NCI-H2081 treated with DMSO at 0.1 percent for 48 hours (cell line): ENCODE measurements at places on chromosomes 4 and X.

DNA sequence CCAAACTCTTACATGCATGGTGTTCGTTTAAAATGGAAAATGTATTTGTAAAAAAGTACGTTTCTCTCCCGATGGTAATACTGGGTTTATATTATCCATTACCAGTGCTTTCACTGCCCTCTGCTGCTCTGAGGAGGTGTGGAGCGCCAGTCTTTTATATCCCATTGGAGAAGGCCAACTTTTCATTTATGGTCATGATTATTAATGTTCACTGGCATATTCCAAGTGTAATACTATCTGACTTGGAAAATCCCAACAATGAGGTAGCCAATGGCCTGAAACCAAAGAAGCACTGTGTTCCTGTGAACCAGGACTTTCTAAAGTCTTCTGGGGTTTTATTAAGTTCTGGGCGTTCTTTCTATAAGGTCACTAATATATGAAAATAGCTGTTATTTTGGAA, 80.7 kb downstream of the SYNPO2 start:
- DNase-seq, result no peak

GRCh38 chr4:24980064-24980690, 50.6 kb downstream of the LGI2 start:
- DNase-seq, result no peak

DNA sequence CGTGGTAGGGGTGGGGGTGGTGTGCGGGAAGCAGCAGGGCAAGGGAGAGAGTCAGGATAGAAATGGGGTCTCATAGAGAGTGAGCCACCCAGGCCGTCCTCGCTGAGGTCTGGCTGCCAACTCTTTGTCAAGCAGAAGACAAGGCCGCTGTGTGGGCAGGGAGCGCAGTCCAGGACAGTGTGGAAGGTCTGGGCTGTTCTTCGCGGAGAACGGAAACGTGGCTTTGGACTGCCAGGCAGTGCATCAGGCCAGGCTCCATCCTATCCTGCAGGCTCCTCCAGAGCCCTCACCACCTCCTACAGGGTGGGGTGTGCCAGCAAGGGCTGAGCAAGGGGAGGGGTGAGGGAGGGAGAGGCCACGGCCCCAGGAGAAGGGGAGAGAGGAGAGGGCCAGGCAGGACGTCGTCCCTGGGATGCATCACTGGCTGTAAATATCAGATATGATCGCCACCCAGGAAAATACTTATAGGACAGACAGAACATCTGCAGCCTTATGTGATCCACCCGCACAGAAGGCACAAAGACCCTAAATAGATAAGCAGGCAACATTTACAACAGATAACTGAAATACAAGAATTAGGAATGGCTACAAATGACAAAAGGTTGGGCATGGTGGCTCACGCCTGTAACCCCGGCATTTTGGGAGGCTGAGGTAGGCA, 85.3 kb downstream of the ABLIM2 start:
- no peak for DNase-seq

DNA sequence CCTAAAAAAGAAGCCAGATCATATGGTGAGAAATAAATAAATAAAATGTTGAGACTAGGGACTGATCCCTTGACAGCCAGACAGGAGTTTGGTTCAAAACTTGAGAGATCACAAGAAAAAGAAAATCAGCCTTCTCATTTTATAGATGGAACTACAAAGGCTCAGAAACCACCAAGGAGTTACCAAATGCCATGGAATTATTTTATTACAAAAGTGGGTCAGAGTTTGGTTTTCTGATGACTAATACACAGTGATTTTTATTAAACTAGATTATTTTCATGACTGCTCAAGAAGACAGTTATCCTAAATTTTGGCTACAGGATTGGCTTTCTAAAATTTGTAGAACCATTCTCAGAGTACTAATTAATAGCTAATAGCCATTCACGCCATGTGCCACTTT, 6.2 kb downstream of the CXCL1 start:
- DNase-seq, result no peak

GRCh38 chr4:26233350-26233749, 87.5 kb upstream of the RBPJ start:
- no peak for DNase-seq

DNA sequence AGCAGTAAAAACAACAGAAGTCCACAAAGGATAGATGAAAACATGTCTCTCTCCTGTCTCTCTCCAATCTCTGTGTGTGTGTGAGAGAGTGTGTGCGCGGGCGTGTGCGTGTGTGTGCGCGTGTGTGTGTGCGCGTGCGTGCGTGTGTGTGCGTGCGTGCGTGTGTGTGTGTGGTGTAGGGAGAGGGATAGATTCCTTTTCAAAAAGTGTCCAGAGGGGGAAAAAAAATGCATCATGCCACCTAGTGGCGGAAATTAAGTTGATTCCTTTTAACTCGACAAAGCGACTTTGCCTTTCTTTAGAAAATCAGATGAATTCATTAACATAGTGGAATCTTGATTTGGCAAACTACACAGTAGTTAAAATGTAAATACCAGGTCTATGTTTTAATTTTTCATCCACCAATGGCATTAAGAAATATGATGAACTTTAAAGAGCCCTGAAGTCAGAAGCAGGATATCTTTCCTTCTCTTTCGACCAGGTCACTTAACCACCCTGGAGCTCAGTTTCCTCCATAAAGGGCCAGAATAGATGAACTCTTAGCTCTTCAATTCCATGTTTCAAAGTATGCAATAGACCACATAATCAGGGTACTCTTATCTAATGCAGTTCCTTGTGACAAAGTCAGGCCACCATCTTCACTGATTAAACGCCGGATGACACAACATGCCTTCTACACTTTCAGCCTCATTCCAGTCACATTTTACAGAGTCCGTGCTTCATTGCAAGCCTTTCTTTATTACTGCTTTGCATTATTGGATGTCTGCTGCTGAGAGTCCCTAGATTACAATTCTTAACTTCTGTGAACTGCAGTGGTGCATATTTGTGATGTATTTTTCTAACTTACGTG, 162.8 kb downstream of the FBXO8 start:
- DNase-seq, result no peak

GRCh38 chr4:177489471-177490246, 47.4 kb upstream of the AGA start:
- no peak for DNase-seq

- no peak for DNase-seq
Measured at GRCh38 chrX:120549483-120550452, 11.0 kb downstream of the CUL4B start.

DNA sequence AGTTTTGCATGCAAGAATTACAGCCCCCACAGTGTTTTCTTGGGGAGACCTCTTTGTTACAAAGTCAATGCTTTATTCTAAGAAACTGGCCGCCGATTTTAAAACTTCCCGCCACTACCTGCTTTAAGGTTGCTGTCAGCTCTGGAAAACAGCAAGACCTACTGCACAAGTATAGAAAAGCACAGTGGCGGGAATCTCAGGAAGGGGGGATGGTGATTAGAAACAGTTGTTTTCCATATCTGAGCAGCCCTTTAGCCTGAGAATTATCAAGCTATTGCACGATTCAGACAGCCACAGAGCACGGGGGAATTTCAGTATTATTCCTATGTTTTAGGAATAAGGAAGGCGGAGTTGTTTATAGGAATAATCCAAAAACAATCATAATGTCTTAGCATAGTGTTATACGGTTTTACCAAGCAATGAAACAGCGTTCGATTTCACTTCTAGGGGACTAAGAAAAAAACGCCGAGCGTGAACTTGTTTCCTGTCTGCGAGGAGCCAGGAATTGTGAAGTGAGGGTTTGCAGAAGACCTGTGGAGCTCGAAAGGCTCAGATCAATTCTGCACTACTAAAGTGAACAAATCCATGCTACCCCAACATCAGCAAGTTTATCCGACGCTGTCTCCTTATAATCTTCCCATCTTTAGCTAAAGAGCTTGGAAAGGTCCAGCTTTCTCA, 81.3 kb downstream of the HMGN5 start:
- DNase-seq, result no peak

DNA sequence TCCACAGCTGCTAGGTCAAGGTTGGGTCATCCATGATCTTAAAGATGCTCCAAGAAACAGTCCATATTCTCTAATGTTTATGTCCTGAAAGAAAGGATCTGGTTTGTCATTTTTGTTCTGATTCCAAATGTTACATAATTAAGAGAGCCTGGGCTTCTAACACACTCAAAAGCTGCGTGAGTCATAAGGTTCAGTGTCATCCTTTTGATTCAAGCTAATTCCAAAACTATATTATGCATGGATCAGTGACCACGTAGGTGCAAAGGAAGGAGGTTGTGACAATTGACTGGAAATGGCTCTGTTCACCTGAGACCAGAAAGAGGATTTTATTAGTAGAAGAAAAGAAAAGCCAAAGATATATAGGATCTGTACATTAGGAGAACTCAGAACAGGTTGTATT, 268.7 kb upstream of the GK2 start:
- DNase-seq, result no peak

DNA sequence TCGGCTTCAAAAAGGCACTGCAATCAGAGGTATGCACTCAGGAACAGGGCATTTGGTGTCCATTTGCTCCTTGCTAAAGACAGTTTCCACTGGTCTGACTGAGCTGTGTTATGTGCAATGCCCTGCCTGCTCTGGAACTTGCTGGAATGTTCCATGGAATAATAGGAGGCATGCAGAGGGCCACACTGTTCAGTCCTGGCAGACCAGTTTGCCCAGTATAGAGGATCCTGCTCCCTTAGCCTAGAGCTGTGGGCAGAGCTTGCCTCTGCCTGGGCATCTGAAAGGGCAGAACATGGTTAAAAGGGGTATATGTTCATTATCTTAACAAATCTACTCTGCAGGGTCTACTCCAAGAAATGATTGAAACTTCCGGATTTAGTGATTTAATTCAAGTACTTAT, 27.8 kb upstream of the CD99L2 start:
- DNase-seq, result no peak

DNA sequence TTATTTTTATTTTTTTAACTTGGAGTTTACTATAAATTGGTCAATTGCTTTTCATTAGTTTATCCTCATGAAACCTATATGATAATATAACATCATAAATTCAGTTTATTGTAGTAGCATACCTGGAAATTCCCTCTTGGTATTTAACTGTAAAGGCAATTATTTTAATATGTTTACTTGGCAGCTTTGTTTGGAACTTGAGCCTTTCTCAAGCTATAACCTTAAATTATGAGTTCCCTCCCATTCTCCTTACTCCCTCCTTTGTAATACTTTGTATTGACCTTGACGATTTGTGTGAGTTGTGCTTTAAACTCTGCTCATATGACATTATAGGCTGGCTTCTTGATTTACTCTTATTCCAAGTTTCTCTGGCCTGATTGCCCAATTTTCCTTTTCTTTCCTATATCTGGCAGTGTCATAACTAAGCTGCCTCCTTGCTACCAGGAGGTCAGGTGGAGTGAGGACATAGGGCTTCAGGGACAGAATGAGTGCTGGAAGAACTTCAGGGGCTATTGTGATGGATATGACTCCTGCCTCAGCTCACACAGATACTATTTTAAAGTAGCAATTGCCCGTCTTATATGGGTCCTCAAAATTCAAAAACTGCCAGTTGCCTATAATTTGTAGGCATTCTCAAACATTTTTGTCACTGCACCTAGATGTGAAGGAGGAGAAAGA, 77.7 kb downstream of the RAP1GDS1 start:
- no peak for DNase-seq

GRCh38 chrX:78725287-78725686, 22.2 kb upstream of the LPAR4 start:
- no peak for DNase-seq

DNA sequence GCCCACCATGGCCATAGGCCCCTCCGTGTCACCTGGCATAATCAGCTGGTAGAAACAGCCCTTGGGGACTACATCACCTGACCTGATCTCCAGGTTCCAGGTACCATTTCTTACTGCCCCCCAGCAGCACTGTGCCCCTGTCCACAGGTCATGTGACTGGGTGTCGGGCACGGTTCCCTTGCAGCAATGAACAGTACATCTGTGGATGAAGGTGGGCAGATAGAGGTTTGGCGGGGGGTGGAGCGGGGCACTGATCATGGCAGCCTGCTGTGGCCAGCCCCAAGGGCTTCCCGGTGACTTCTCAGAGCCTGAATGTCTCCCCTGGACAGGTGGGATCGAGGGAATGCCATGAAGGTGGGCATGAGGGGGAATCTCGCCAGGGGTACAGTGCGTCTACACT, 37.8 kb downstream of the TRMT44 start:
- DNase-seq, result no peak

DNA sequence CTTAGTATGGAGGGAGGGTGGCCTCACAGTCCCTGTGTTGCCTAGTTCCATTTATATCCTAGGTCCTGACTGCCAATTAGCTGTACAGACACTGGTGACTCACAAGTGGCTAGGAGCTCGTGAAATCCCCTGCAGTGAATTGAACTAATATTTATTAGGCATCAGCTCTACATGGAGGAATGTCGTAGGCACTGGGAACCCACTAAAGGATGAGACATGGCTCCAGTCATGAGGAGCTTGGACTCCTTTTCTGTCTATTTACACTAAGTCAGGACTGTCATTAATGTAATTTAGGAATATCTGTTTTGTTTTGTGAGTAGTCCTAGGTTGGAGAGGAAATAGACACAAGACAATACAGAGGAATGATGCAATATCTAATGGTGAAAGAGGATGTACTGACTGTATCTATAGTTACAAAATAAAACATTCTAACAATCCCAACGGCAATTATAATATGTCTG, 67.7 kb downstream of the MID1IP1 start:
- no peak for DNase-seq

DNA sequence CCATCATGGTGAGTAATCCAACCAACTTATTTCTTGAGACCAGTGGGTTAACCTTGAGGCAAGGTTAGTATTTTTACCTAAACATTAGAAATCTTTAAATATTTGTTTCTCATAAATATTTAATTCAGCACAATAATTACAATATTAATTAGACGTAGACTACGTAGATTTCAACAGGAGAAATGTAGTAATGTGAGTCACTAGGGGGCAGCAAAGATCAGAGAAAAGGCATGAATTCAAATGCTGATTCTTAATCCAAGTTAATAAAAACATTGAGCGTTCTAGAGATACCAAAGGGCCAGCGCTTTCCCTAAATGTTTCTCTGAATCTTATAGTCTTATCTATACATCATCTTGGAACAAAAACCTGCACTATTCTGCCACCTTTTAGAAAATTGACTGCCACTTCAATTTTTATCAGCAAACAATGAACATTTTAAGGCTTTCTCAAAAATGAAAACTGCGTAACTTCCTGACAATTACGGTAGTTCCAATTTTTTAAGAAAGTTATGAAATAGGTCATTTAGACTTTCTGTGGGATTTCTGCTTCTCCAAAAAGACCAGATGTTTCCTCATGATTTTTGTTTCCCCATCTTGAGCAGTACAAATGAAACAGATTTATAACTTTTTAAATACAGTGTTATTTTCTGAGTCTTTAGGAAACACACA, 180.7 kb downstream of the GASK1B start:
- DNase-seq, result peak; percentile 19

- DNase-seq, result no peak
Measured at GRCh38 chr4:18675586-18676525, 654.3 kb upstream of the LCORL start.
